ENCODE measurements at places on chromosomes 2 and 18.

- DNase-seq: no peak
Measured at GRCh38 chr2:174025271-174026121, 60.3 kb upstream of the SP3 start.

DNA sequence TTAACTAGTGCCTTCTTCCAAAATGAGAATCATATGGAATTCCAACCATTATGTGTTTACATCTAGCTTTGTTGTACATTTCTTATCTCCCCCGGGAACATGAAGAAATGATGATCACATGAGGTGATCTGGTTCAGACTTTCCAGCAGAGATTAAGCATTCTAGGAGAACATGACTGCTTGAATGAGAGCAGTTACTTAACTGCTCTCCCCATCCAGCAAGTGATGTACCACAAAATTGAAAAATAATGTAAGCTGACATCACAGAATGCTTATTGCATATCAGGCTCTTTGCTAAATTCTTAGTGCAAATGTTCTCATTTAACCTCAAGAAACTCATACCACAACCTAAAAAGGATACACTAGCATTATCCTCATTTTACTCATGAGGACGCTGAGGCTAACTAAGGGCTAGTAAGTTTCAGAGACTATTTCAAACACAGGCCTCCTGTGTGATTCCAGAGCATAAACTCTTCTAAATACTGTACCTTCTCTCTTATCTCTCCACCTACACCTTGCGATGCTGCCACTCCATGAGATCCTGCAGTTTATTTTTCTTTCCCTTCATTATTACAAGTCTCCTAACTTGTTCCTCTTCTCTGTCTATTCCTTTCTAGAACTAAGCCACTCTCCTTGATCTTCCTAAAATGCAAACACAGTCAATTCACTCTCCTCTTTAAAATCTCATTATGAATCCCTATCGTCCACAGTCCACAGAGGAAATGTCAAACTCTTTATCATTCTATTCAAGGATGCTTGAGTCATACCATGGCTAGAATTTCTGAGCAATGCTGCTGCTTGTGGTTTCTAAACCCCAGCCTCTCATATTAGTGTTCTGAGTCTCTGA is 1224.8 kb upstream of the ZEB2 start:
- DNase-seq: no peak

DNA sequence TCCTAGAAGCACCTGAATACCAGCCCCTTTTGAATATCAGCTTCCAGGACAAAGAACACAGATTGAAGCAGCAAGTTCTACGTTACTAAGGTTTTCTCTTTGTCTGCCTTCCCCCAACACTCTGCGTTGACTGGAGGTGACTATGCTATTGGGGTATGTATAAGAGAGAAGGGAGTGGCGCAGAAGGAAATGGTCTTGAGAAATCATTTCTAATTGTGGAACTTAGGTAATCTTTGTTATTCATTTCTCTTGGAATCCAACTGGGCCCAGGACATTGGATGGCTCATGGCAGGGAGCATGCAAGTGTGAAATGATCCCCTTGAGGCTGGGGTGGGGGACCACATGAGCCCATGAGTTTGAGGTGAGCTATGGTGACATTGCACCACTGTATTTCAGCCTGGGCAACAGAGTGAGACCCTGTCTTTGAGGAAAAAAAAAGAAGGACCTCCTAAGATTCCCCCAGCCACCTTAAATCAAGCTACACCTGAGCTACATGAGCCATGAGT is 29.7 kb downstream of the XDH start:
- DNase-seq: no peak

DNA sequence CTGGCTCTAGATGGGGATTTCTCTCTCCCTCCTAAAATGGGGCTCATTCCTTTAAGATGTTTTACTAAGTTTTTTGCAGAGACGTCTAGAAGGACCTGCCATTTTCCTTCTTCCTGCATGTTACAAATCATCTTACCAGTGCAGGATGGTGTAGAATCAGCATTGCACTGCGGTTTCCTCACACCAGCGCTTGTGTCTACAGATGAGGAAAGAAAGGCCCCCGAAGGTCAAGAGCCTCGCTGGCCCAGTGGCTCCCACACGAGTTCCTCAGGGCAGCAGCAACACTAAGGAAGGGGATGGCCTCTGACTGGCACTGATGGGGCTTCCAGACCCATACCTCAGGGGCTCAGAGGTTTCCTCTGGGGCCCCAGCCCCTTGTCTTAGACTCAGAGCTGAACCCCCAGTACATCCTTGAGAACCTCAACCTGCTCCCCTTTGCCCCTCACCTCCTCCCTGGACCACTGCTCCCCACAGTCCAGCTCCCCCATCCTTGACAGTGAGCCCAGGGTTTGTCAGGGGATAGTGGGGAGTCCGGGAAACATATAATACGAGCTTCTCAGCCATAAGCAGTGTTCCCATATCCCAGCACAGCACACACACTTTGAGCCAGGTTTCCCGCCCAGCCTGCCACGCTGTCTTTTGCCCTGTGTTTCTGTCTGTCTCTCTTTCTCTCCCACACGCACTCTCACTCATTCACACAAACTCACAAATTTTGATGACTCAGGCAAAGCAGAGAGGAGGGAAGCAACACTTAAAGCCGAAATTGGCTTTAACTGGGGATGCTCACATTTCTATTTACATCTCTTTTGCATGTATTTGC is 29.4 kb downstream of the ZFP36L2 start:
- DNase-seq: no peak

DNA sequence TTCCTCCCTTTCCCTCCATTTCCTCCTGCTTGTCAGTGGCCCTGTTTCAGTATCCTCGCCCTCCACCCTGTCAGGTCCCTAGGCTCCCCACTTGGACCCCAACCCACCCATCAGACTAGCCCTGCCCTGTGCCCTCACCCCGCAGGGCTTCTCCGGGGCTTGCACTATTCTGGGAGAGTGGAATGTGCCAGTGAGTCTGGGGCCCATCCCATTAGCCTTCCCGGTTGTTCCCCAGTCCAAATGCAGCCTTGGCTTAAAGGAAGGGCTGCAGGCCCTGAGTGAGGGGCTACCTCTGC is 45.5 kb downstream of the MYO7B start:
- no peak for DNase-seq

- no peak for DNase-seq
Measured at GRCh38 chr2:10161206-10161931, 38.8 kb downstream of the RRM2 start.

DNA sequence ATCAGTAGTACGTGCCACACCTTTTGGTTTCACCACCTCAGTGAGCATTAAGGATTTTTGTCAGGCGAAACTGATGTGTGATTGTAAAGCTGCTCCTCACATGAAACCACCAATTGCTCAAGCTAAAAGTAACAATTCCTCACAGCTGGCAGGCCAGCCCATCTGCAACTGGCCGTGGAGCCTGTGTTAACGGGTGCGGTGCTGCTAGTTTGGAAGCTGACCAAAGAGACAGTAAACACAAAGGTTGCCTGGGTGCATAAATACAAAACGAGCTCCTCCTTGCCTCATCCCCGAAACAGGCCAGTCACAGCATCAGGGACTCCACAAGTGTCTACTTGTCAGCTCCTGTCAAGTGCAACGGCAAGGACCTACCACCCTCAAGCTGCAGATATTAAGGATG is 32.0 kb downstream of the LGALSL start:
- no peak for DNase-seq

- DNase-seq: peak; percentile 30
Measured at GRCh38 chr18:48540251-48541025, 1.6 kb downstream of the CTIF start.

GRCh38 chr18:78582181-78582709 is 397.4 kb upstream of the SALL3 start:
- DNase-seq: no peak

GRCh38 chr2:222305516-222306392 is 7.0 kb upstream of the PAX3 start:
- DNase-seq: peak; percentile 35

Measured in T-helper 2 cell (primary cell).